ENCODE measurements at places on chromosomes 3 and 15.

DNA sequence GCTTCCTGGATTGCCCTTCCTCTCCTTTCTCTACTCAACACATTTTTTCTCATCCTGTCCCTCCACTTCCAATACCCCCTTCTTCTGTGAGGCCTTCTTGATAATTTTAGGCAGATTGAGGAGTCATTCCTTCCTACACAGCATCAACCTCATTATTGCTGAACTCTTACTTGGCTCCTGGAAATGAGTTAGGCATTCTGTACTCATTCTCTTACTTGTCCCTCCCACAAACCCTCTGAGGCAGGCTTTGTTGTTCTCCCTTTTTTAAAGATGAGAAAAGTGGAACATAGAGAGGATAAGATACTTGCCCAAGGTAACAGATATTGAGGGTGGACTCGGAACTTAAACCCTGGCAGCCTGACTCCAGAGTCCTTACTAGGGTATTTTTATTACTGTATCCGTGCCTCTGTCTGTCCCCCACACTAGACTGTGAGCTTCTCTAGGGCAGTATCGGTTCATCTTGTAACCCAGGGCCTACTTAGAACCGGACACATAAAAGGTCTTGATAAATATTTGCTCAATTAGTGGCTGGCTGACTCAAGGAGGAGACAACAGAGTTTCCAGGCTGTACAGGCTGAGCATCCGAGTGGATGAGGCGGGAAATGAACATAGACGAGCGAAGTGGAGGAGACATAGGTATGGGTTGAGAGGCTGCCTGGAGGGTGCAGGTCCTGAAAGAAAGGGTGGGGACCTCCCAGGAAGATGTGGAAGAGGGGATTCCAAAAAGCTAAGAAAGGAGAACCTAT is 148.7 kb upstream of the ATP2B2 start:
- DNase-seq: no peak

DNA sequence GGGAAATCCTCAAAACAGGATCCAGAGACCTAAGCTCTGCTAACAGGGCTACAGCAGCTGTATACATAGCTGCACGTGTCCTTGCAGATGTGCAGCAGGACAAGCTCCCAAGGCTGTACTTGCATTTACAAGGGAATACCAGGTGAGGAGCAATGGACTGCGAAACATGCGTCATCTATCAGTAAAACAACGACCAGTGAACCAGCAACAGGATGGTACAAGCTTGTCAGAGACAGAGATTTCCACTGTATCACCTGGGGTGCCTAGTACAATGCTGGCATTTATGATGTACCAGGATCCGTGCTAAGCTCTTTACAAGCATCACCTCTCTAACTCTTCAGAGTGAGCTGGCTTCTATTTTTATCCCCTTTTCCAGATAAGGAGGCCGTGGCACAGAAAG is 227.3 kb downstream of the FOXP1 start:
- no peak for DNase-seq

DNA sequence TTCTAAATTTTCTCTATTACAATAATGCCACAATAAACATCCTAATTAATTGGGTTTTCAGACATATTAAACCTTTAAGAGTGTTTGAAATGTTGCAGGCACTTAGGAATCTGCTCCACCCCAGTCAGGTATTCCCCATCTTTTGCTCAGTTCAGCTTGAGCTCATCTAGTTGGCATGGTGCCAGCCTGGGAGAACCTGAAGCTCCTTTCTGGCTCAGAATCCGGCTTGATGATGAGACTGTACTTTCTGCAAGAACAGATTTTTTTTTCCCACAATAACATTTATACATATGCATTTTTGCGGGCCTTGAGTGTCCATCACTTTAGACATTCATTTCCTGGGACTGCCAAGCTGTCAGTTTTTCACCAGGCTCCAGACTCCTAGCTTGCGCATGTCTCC is 7.7 kb upstream of the OXSR1 start:
- DNase-seq: no peak

GRCh38 chr3:143237077-143237627 is 117.6 kb downstream of the CHST2 start:
- DNase-seq: no peak

DNA sequence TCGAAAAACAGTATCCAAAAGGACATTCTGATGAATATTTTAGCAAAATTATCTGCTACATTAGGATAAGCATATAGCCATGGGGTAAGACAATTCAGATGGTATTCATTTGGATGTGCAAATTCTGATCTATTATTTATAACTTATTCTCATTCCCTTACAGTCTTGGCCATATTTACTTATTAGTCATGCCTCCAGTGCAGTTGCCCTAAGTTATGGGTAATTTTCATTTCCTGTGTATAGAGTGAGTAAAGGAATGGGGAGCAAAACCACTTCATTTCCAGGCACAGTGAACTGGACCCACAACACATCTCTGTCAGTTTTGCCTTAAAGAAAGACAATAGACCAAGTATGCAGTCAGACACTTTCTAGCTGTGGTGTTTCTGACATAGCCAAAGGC is 134.3 kb downstream of the POLQ start:
- no peak for DNase-seq

DNA sequence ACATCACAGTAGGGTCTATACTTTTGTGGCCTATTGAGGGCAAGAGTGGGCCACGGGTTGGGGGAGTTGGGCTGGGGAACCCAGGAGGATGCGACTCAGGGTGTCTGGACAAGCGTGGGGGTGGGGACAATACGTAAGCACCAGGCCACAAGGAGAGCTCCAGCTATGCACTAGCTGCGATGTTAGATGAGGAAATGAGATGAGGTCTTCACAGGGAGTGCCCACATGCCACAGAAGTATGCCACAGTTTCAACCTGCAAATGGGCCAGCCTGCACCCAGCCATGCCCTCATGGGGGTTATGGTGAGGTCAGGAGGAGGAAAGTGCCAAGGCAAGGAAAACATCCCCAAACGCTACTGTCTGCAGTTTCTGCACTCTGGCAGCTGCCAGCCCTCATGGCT is 30.5 kb downstream of the CACNA2D2 start:
- DNase-seq: no peak

GRCh38 chr15:40926659-40927494 is 2.3 kb upstream of the DLL4 start:
- no peak for DNase-seq

DNA sequence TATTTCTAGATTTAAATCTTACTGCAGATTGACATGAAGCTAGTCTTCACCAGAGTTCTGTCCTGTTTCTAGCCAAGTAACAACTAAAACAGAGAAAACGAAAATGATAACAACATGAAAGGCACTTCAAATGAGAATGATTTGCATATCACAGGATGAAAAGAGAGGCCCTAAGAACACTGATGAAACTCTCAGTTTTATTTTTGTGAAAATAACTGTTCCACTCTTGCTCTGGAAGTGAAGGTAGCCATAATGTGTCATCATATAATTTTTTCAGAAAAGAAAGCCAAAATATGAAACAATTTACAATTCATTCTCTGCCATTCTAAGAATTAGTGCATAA is 274.4 kb downstream of the ADAMTSL3 start:
- no peak for DNase-seq

GRCh38 chr3:26198609-26199008 is 408.7 kb downstream of the OXSM start:
- no peak for DNase-seq

GRCh38 chr3:56251343-56251945 is 216.8 kb downstream of the ERC2 start:
- no peak for DNase-seq

DNA sequence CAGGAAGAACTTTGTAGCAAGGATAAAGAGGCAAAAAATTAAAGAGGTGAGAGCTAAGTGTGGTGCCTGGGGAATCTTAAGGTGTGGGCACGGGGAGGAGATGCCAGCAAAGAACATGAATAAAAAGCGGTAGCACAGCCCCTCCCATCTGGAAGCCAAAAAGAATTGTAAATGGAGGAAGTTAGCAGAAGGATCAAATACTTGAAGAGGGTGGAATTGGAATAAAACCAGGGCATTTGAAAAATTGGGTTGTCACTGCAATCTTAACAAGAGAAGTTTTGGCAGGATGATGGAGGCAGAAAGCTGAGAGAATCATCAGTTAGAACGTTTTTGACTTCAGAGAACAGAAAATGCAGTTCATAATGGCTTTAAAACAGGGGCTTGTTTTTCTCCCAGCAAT is 2.4 kb downstream of the CCR2 start:
- no peak for DNase-seq

- no peak for DNase-seq
Observed at GRCh38 chr3:113212150-113212843, 940 bp downstream of the BOC start.

DNA sequence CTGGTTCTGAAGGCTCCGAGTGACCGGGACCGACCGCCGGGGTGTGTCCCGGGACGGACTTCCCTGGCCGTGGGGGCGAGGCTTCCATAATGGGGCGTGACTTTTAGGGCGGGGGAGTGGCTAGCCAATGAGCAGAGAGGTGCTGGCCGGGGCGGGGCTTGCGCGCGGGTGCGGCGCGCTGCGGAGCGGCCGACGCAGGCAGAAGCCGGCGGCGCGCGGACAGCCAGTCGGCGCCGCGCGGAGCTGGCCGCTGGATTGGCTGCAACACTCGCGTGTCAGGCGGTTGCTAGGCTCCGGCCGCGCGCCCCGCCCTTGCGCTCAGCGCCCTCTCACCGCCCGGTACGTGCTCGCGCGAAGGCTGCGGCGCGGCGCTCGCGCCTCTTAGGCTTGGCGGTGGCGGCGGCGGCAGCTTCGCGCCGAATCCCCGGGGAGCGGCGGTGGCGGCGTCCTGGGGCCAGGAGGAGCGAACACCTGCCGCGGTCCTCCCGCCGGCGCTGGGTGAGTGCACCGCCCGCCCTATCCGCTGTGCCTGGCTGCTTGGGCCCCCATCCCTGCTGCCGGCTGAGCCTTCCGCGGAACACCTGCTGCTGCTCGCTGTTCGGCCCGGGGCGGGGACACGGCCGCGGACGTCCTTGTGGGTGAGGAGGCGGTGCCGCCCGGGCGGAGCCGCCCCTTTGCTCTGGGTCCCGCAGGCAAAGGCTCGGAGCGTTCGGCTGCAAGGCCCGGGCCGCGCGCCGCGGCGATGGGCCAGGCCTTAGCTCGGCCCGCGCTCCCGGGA is at the start of gene DAG1:
Gene DAG1, plus strand, starts transcription at position 332 of the 778 bp plus-strand sequence. CDS start 40,268 bp downstream, outside the sequence.
- peak; percentile 43 for DNase-seq

GRCh38 chr15:85764649-85765277 is 30.0 kb downstream of the KLHL25 start:
- DNase-seq: no peak

GRCh38 chr3:102361101-102361500 is 73.7 kb upstream of the ZPLD1 start:
- DNase-seq: no peak

DNA sequence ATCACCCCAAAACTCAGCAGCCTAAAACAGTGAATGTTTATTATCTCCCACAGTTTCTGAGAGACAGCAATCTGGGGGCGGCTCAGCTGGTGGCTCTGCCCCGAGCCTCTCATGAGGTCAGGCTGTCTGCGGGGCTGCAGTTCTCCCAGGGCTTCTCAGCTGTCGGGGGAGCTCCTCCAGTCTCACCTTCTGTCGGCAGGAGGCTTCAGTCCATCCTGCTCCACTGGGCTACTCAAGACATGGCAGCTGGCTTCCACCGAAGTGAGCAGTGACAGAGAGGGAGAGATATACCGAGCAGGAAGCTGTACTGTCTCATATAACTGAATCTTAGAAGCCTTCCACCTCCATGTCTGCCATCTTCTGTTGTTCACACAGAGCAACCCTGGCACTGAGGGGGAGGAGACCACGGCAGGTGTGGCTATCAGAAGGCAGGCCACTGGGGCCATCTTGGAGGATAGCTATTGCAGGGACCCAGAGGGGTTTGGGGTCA is 72.8 kb upstream of the ITGA11 start:
- DNase-seq: no peak
